ENCODE measurements at places on chromosomes 6 and 20.

- DNase-seq = no peak
These were observed 259.9 kb downstream of the SMOC2 start for GRCh38 chr6:168700880-168701279.

GRCh38 chr6:3788408-3789017 is 37.0 kb upstream of the PXDC1 start:
- no peak for DNase-seq

DNA sequence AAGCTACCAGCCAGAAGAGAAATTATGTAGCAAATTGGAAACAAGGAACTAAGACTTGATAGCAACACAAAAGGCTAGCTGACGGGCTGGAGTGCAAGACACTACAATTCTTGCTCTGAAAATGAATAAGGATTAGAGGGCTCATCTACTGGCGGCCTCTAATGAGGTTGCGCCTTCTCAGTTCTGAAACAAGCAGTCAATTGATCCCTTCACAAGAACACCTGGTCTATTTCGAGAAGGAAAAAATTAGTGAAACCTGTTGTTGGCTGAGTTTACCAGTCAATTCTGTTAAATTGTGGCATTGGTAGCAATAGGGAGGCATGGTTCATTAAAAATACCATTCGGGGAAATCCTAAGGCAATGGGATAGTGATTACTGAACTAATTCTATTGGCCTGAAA is 74.8 kb upstream of the JARID2 start:
- DNase-seq = no peak

- DNase-seq = no peak
These were observed 4.5 kb upstream of the GATA5 start for GRCh38 chr20:62480318-62480717.

- no peak for DNase-seq
These were observed 114.1 kb upstream of the HDDC2 start for GRCh38 chr6:125415913-125416312.

GRCh38 chr6:143664171-143664570 is 13.6 kb upstream of the PHACTR2 start:
- DNase-seq = no peak

DNA sequence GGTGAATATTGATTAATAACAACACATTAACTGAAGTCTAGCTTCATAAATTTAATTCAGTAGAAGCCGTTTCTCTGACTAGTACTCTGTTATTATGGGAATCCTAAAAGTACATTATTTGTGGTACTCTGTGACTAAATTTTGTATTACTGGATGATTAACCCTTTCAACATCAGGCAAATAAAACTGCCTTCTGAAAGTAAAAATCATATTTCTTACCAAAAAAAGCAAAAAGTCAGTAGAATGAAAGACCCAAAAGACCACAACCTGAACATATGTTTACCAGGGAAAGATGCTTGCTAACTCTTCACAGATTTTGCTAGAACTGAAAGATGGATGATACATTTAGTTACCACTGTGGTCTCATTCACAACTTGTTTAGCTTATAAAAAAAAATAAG is 73.2 kb downstream of the AHI1 start:
- DNase-seq = no peak

DNA sequence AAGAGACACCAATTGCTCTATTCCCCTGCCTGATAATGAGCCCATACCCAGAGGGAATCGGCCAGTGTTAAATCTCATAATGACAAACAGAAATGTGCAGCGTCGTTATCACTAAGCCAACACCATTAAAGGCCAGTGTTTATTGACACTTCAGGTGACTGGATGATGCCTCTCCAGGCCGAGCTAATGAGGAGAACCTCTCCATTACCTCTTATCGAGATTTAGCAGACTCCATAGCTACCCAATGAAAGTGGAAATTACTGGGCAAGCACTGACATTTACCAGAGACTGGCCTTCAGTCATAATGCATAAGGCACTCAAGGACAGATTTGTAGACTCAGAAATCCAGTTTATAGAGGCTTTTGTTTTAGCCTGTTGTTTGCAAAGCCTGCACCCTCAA is 669.5 kb downstream of the MAFB start:
- no peak for DNase-seq

DNA sequence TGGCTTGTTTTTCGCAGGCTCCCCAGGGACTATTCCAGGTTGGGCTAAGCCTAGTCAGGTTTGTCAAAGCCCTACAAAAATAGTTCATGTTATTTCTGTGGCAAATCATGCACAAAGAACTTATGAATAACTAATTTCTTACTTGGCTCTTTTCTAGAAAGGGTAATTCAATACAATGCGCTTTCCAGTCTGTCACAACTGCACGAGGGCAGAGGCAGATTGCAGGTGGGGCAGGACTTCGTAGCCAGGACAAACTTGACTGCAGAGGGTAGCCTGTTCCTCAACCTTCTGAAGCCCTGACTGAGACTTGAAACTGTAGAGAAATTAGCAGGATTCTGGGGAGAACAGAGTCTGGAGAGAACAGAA is 253.5 kb downstream of the QKI start:
- no peak for DNase-seq

- peak; percentile 37 for DNase-seq
These were observed 37.4 kb downstream of the ANGPT4 start for GRCh38 chr20:878511-879307.

GRCh38 chr6:102300350-102300749 is 906.8 kb downstream of the GRIK2 start:
- no peak for DNase-seq

GRCh38 chr20:35503841-35504561 is 25.5 kb downstream of the C20orf173 start:
- no peak for DNase-seq

DNA sequence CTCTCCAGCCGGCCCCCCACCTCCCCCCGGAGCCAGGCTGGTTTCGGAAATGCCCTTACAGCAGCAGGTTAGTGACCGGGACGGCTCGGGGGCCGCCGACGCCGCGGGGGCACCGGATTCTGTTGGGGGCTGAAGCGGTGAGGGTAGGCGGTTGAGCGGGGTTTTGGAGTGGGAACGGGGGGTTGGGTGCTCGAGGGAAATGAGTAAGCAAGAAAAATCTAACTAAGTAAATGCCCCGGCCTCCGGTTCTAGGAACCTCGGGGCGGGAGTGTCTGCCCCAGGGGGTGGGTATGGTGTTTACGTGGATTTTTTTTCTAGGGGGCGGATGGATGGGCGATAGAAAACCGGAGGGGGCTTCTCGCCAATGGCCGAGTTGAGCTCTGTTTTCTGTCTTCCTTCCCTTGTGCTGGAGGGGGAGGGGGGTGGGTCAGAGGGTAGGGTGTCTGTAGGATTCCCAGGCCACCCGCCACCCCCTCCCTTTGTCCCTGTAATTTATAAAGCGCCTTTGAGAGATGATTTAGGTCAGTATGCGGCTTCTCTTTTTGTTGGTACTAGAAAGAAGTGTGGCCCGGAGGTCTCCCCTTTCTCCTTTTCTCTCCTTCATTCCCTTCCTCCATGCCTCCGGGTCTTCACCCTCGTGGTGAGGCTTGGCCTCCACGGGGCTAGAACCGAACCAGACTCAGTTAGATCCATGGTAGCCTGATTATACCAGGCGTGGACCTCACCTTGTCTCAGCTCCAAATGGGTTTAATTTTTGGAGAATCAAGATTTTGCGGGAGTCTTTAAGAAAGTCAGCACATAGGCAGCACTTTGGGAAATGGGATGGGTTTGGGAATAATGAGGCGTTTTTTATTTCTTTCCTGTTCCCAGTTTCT is 2.3 kb downstream of the E2F3 start:
- peak; percentile 82 for DNase-seq

DNA sequence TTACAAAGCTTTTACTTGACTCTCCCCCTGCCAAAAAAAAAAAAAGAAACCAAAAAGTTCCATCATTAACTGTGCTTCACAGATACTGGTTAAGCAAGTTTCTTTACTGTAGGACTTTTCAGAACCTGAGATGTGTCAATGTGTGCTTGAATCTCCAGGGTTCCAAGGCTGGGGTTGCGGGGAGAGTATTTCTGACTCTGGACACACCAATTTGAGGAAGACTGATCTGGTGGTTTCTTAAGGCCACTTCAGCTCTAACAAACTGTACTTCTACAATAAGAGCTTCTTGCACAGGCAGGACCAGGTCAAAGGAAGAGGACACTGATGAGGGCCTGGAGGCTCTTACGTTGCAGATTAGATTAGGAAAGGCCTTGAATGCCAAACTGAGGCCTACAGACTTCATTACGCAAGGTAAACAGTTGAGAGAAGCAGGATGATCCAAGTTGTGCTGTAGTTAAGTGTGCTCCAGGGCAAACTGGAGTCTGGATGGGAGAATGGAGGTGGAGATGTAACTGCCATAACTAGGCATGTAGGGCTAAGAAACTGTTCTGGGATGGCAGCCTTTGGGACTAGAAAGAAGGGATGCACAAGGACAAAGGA is 24.4 kb downstream of the COMMD7 start:
- no peak for DNase-seq

GRCh38 chr6:3457710-3458602 is 1.1 kb upstream of the SLC22A23 start:
- no peak for DNase-seq

DNA sequence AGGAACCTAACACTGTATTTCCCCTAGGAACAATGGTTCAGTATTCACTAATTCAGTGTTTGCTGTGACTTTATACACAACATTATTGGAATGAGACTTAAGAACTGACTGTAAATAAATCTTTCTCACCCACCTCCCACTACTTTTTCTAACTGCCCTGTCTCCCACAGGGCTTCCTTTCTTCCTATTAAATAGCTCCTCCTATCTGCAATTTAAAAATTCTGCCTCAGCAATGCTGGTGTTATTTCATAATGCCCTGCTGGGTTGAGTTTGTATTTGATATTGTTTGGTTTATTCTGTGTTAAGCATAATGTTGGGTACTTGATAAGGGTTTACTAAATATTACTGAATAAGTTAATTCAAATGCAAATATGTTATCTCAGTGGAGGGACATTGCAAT is 573.1 kb upstream of the RNF217 start:
- DNase-seq = no peak

- no peak for DNase-seq
These were observed 25.5 kb upstream of the NOL4L start for GRCh38 chr20:32610472-32611218.

- DNase-seq = no peak
These were observed 94.4 kb downstream of the NCOA3 start for GRCh38 chr20:47596003-47596571.

DNA sequence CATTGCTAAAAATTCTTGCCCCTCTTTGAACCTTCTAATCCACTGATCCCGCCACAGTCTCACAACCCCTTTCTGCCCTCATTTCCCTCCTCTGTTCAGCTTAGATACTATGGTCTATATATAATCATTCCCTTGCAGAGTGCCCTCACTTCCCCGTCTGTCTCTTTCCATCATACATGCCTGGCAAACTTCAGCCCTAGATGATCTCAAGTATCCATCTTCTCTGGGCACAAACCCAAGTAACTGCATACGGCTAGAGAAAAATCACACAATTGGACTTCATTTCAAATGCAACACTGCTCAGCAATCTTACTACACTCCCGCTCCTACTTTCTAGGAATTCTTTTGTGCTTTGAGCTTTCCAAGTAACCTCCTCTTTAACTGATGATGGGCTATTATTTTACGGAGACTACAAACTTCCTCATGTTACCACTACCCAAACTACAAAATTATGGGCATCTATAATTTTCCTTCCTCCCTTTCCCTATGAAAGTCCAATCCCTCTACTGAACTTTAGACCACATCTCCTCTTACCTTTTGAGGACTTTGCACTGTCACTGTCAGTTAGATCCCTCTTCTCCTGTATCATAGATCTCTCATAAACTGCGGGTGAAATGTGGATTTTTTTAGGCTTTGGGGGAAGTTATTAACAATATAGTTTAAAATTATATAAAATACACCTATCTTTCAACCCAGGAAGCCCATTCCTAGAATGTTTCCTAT is 135.6 kb downstream of the BTBD9 start:
- no peak for DNase-seq

GRCh38 chr6:9437836-9438235 is 977.0 kb downstream of the TFAP2A start:
- no peak for DNase-seq

- DNase-seq = no peak
These were observed 7.8 kb upstream of the APMAP start for GRCh38 chr20:25000268-25000801.

GRCh38 chr6:169230946-169231789 is 22.5 kb downstream of the THBS2 start:
- no peak for DNase-seq

DNA sequence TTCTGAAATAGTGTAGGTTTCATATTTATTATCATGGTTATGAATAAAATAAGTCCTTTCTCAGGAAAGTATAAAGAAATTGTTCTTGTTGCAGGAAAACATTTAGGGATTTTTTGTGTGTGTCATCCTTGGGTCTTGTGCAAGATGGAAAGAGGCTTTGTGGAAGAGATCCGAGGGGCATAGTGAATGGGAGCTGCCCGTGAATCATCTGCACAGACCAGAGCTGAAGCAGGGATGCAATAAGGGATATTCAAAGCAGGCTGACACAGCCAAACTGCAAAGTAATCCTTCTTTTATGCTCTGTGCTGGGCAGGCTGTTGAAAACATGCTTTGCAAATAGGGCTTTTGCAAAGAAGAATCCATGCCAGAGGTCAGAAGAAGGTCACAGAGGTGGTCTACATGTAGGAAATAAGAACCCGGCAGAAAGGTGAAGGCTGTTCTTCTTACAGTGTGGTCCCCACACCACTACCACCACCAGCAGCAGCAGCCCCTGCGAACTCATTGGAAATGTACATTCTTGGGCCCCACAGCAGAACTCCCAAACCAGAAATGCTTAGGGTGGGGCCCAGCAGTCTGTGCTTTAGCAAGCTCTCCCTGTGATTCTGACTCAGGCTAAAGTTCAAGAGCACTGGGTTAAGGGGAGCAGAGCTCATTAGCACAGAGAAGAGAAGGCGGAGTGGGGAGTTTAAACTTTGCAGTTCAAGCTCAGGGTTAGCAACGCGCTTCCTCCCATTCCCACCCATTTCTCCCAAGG is 237.6 kb downstream of the QKI start:
- DNase-seq = no peak

DNA sequence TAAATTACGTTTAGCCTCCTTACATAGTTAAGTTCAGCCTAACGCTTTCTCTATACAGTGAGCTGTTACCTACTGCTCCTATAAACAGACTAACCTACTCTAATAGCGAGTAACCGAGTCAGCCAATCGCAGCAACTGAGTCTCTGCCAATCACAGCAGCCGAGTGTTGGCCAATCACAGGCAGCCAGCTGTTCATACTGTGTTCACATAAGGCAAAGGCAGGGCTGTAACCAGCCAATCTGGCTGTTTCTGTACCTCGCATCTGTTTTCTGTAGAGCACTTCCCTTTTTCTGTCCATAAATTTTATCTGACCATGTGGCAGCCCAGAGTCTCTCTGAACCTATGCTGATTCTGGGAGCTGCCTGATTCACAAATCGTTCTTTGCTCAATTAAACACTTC is 263.9 kb upstream of the JARID2 start:
- no peak for DNase-seq
